ENCODE measurements at places on chromosomes 11 and 22.

- no peak for DNase-seq
Measured at GRCh38 chr11:48081151-48082010, 101.0 kb downstream of the PTPRJ start.

GRCh38 chr11:68942751-68943271, 38.0 kb downstream of the MRGPRD start:
- DNase-seq: no peak

DNA sequence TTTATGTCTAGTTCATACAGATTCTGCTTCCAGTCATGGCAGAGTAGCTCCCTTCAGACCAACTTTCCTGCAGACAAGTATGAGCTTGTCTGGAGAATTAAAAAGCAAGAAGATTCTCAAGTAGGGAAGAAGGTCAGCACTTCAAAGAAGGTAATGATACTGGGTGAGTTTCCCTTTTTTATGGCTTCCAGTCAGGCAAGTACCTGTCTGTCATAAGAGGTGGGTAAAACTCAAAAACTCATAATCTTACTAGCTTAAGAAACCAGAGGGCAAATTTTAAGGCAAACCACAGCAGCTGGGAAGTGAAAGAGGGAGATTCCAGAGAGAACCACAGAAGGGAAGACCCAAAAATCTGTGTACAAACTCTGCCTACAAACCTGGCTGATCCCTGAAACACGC, 54.2 kb downstream of the DENND5A start:
- DNase-seq: no peak

GRCh38 chr11:1842149-1843097, 3.6 kb downstream of the TNNI2 start:
- DNase-seq: no peak

DNA sequence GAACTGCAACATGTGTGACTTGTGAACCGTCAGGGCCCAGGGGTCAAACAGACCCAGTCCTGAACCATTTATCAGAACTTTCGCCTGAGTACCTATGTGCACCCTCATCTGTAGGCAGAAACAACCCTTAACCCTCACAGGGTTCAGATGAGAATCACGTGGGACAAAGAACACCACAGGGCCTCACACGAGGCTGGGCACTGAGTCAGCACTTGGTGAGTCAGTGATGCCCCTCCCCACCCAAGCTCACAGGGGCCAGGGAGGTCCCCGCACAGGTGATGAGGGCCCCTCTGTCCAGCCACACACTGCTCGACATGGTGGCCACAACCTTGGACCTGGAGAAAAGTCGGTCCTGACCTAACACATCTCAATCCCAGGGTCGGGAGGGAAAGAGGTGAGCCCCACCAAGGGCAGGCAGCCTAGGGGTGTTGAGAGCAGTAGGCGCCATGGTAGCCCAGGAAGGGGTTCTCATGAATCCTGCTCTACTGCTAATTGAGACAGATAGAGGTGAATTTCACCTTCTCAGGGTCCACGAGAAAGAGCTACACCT, 176.4 kb downstream of the SHANK2 start:
- no peak for DNase-seq

DNA sequence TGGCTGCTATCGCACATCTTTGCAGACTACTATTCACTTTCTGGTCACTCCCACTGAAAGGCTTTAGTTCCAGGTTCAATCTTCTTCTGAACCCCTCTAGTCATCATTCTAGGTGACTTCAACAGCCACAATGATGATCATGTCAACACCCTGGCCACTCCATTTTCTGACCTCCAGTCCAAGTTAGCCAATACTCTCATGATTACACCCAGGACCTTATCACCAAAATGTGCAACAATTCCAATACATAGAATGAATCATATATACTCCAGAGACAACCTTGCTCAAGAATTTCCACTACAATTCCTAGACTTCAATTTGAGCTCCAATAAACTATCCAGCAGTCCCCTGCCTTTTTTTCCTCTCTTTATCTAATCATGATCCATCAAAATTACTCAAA, 70.7 kb downstream of the PAK1 start:
- DNase-seq: no peak

DNA sequence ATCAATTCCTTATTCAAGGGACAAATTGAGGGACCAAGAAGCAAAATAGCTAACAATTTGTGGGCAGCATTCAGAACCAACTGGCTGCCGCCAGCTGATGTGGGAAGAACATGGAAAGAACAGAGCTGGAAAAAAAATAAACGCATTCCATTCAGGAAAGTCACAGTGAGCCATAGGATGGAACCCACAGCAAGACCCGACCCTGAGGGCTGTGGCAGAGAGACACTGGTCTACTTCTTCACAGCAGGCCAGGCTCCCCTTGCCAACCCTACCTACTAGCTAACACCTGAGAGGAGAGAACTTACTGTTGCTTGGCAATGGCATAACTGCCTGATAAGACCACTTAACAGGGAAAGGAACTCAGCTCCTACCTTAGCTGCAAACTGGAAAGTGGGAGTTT, 123.5 kb upstream of the APOA1 start:
- DNase-seq: no peak

Data from DMS53 (cell line).